ENCODE measurements at places on chromosomes 12 and 14. TPM values are rescaled to one million over a fixed set of nuclear protein-coding genes. Genes with fewer than 3 reads are reported as not detected.

The ZNF891 gene
- 3.6 TPM for total RNA-seq

- no peak for DNase-seq
These were observed 138.2 kb upstream of the NCOR2 start for GRCh38 chr12:124705545-124706138.

- no peak for DNase-seq
These were observed 9.8 kb downstream of the CABP1 start for GRCh38 chr12:120650233-120650690.

DNA sequence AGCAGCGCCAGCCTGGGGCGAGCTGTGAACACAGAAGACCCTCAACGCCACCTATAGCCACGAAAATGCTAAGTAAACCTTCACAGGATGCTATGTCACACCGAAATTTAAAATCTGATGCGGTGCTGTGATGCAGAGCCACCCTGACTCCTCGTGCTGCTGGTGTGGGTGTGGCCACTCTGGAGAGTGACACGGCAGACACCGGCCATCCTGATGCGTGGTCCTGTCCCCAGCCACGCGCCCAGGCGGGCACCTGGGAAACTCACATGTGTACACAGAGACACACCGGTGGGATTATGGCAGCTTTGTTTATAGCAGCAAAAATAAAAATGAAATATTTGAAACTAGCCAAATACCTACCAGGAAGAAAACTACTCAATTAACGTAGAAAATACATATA is 138.3 kb upstream of the SFSWAP start:
- DNase-seq: no peak

The SLC10A1 gene
- not detected for total RNA-seq

The STON2 gene
- 91.2 TPM for total RNA-seq

DNA sequence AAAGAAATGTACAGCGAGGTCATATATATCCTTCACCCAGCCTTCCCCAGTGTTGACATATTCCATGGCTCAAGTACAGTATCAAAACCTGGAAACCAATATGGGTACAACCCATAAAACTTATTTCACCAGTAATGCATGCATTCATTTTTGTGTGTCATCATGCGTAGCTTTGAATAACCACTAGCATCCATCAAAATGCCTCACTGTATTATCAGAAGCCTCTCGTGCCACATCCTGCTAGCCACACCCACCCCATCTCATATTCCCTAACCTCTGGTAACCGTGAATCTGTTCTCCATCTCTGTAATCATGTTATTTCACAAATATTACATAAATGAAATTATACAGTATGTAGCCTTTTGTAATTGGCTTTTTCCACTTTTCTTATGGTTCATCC is 314.3 kb downstream of the RAD51B start:
- DNase-seq: no peak

GRCh38 chr14:25017562-25017961 is 32.4 kb downstream of the STXBP6 start:
- no peak for DNase-seq

DNA sequence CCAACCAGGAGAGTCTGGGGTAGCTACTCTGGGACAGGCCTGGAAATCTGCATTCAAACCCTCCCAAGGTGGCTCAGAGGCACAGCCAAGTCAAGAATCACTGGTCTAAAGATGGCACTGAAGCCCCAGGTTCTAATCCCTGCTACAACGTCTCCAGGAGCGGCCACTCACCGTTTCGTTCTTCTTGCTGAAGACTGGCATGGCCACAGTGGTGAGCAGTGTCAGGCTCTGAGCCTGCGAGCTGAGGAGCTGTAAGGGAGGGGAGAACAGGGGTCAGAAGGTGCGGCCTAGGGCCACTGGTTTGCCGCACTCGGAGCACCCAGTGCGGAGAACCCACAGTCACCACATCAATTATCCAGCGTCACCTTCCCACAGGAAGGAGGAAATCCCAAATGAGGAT is 38.8 kb downstream of the CACNA2D4 start:
- no peak for DNase-seq

DNA sequence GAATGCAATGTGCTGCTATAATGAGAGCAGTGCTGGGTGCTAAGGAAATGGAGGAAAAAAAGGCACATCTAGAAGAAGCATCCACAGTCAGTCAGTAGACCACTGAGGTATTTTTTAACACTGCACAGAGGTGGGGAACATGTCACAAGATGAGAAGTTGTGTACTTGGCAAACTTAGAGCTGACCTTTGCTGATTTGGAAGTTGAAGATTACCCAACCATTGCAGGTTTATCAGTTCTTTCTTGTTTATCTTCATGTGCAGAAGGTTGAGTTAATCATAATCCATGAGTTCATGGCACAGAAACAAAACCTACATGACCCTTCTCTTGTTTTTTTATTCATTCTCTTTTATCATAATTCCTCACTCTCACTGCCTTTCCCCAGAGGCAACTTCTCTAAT is 3.2 kb upstream of the PAH start:
- DNase-seq: no peak

DNA sequence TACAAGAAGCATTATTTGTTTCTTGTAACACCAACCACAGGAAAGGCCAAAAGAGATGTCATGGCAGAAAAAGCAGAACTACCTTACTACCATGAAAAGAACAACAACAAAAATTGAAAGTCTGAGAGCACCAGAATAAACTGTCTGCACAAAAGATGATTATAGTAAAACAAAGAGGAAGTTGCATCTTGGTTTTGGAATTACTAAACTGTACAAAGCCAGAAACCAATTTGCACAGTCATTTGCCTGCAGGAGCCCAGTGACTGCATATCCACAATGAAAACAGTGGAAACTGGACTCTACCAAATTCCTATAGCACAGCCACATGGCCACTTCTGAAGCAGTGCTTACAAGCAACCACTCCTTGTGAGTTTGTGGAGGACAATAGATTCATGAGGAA is 276.2 kb downstream of the SSPN start:
- peak; percentile 14 for DNase-seq

DNA sequence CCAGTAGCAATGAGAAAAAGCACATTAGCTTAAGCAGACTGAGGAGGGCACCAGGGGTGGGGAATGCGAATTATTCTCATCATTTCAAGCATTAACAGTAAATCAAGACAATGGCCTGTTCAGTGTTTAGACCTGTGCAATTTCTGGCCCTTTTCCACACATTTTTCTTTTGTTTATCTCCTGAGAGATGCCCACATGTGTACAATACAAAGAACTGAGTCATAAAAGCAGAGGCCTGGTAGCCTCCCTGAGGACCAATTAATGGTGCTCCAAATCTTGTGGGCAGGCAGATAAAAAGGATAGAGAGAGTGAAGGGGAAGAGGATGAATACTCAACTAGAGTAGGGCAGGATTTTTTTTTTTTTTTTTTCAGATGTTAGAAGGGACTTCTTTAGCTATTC is 480.8 kb downstream of the RERGL start:
- DNase-seq: no peak

GRCh38 chr12:122523280-122523679 is 3.5 kb downstream of the RSRC2 start:
- DNase-seq: no peak

- no peak for DNase-seq
These were observed 82.9 kb downstream of the RCOR1 start for GRCh38 chr14:102675396-102675795.

All from tongue (tissue), 3 donors.